ENCODE measurements at places on chromosomes 5 and 9.

GRCh38 chr9:126298063-126298801 is 28.4 kb upstream of the MVB12B start:
- peak; percentile 16 for DNase-seq

GRCh38 chr5:153551537-153552079 is 61.1 kb downstream of the GRIA1 start:
- peak; percentile 12 for DNase-seq

DNA sequence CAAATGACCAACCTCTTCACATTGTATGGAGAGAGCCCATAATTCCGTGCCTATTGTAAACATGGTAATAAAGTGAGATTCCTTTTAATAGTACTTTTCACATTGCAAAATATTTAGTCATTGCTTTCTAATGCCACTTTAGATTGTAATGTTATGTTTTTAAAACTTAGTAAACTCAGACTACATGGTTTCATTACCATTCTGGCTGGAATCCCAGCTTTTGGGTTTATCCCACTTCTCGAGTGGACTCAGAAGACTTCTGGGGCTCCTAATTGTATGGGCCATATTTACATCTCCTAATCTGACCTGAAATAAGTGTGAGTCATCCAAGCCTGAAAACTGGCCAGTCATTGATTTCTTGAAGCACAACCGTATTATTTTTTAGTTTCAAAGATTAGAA is 217.6 kb downstream of the CAAP1 start:
- DNase-seq, result no peak

- no peak for DNase-seq
These were observed 441.1 kb downstream of the SEMA5A start for GRCh38 chr5:9104571-9105339.

DNA sequence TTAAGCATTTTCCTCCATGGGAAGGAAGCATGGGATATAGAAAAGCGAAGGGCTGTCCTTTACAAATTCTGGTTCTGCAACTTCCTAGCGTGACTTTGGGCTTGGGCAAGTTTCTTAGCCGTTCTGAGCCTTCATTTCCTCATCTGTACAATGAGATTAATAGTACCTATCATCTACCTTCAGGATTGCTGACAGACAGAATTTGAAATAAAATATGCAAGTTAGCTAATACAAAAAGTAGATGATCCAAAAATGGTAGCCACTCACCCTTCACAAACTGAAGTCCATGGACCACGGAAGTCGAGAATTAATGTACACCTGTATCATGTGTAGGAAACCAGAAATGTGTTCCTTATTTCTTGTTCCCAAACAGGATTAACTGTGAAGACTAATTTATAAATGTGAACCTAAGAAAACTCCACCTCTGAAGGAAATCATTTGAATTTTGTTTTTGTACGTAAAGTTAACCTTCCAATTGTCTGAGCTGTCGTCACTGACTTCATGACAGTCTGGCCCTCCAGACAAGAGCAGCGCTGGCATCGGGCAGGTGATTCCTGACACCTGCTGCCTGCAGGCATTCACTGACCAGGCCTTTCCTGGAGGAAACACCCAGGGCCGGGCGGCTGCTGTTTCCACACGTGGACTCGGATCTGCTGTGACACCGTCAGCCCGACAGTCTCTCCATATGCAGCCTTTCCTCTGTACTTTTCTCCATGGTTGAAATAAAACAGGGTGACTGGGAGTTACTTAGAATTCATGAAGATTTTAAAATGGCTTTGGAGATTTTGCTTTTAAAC is 63.4 kb downstream of the PSMB7 start:
- DNase-seq, result no peak

DNA sequence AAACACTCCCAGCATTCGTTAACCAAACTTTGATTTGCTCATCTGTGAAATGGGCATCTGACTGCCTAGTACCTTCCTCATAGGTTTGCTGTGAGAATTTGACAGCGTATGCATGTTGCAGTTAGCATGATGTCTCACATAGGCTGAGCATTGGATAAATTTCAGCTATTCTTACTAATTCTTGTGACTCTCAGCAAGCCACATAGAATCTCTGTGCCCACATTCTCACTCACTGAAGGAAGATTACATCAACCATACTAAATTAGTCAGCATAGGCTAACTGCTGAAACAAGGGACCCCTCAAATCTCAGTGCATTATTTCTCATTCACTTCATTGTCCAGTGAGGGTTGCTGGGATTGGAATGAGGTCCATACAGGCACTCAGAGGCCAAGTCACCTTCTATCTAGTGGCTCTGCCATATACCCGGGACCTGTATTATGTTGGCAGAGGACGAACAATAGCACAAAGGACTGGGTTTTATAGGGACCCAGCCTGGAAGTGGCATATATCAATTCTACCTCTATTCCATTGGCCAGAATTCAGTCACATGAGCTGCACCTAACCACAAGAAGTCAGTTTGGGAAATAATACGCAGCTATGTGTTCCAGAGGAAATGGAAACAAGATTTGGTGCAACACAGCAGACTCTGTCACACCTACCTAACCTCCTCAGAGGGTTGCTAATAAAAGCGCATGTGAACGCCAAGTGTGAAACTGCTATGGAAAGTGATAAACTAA is 4.2 kb upstream of the PTGER4 start:
- DNase-seq, result no peak

GRCh38 chr5:94674490-94675382 is 56.3 kb downstream of the SLF1 start:
- peak; percentile 6 for DNase-seq

- DNase-seq, result no peak
These were observed 24.2 kb downstream of the PPIC start for GRCh38 chr5:123012321-123012720.

DNA sequence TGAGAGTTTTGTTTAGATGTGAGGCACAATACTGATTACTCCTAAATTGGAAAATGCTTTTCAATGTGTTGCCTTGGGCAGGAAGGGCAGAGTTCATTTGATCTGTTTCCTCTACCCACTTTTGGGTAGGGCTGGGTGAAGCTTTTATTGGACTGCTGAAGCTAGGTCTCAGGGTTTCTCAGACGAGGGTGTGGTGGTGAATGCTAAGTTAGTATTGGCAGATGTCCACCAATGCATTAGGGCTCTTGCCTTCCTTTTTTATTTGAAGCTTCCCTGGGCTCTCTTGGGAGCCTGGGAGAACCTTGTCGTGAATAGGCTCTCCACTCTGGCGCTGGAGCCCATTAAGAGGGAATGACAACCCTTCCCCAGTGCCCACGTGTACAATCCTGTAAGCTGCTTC is 23.1 kb downstream of the SPTAN1 start:
- no peak for DNase-seq

GRCh38 chr9:1738511-1739100 is 276.5 kb upstream of the SMARCA2 start:
- DNase-seq, result no peak

DNA sequence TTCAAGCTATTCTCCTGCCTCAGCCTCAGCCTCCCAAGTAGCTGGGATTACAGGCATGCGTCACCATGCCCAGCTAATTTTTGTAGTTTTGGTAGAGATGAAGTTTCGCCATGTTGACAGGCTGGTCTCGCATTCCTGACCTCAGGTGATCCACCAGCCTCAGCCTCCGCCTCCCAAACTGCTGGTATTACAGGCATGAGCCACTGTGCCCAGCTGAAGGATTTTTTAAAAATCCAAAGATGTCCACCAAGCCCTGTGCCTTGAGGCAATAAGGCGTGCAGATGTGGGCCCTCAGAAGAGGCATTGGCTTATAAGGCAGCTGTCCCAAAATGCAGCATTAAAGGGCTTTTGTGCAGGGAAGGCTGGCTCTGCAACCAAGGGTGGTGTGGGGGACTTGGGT is 10.3 kb upstream of the ZFR start:
- no peak for DNase-seq

GRCh38 chr5:158255609-158256008 is 396.7 kb upstream of the CLINT1 start:
- DNase-seq, result no peak

DNA sequence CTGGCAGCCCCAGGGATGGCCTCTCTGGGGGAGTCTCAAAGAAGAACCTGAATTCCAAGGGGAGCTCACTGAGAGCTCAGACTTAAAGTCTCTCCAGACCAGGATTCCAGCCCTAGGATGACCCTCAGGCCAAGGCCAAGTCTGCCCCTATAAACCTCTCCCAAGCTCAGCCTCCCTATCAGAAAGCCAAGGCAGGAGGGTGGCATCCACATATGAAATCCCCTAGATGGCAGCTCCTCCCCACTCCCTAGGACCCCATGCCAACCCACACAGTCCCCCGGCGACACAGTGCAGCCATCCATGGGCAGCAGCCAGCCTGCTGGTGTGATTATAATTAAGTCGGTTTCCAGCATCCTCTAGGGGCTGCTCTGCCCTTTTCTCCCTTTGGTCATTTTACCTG is 269.9 kb downstream of the CDK5RAP2 start:
- DNase-seq, result no peak

DNA sequence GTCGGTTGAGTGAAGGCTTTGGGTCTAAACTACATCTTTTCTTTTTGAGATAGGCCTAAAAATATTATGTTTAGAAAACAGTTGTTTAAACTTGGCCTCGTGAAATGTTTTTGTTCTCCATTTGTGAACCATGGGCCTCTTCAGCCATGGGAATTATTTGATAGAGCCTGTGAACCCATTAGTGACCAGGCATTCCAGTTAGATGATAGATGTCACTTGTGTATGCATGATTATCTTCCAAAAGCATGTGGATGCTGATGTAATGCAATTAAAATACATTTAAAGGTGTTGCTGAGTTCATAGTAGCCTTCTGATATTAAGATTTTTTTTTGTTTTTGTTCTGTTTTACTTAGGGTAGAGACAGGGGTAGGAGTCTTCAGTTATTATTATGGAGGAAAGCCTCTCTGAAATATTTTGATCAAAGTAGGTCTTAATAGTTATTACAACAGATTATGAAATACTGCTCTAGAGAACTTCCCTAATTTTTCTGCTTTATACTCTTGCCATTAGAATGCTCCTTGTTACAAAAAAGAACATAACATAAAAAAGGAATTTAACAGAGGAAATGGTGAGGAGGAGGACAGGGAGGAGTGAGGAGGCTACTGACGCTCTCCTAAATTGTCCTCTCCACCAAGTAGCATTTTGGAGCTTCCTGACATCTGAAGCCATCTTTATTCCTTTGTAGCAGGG is 32.9 kb downstream of the CPEB4 start:
- no peak for DNase-seq

- DNase-seq, result no peak
These were observed 9.8 kb downstream of the DOCK2 start for GRCh38 chr5:169646856-169647255.
